ENCODE measurements at places on chromosomes 6 and 20.

DNA sequence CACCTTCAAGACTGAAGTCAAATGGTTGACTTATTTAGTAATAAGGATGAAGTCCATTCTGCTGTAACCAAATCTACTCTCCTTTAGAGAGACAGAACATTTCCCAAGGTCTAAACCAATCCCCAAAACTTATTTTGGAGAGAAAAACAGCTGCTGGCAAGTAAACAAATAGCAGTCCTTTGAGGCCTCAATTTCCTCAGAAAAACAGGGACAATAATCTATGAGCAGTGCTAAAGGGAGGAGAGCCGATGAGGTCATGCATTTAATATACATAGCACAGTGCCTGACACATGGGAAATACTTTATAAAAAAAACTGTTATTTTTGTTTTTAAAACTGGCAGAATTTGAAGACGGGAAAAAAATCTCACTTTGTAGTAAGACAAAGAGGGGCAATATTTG lies 526.0 kb downstream of the EPM2A start:
- no peak for DNase-seq

DNA sequence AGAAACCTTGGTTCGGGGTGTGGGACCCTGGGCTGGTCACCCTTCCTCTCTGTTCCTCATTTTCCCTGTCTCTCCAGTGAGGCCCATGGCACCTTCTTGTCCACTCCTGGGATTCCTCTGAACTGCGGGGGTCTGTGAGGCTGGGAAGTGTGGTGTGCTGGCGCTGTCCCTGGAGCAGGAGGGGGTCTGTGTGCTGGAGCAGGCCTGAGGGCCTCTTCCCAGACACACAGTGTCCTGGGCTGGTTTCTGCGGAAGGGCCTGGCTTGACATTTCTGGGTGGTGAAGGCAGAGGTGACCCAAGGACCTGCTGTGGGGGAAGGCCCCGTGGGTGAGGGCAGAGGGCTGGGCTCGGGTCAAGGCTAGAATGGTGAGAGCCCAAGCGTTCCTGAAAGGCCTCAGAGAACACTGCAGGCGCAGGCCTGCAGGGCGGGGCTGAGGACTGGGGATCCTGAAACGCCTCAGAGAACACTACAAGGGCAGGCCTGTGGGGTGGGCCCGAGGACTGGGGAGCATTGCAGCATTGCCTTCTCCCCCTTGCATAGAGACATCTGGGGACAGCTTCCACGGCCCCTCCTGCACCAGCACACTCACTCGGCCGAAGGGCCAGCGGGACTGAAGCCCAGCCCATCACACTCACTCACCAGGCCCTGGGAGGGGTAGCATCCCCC lies 10.6 kb upstream of the BAK1 start:
- no peak for DNase-seq

DNA sequence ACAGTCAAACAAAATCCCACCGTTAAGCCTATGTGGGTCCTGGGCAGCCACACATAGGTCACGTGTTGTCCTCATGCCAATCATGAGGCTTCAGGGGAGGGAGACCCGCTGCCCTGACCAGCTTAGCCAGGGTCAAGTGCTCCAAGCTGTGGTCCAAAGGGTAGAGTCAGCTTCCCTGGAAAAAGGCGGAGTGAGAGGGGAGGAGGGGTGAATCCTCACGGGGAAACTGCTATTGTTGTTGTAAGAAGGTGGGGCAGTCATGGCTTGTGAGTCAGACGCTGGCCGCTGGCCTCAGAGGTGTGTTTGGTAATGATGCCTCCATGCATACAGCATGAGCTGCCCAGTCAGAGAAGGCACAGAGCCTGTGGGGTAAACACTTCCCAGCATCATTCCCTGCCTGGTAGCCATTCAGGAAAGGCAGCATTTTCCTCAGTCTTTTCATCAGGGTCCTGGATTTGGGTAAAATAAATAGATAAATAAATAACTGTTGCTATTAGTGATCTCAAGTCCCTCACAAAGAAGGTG lies 8.7 kb downstream of the CST3 start:
- no peak for DNase-seq

- DNase-seq = no peak
Observed at GRCh38 chr6:36728289-36729160, 30.9 kb downstream of the RAB44 start.

DNA sequence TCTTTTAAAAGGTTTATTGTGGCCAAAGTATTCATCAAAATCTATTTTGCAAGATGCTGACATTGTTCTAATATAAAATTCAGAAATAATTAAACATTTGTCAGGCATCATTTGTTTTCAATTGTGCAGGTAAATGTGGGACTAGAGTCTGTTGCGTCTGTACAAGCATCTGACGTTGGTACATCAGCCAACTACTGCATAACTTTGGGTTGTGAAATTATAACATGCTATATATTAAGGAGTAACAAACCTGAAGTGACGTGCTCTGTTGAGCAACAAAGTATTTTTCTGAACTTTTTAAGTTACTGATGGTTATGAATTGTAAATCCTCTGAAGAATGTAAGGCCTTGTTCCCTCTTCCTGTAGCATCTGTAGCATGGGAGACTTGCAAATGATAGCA lies 66.0 kb downstream of the RNF182 start:
- DNase-seq = no peak

DNA sequence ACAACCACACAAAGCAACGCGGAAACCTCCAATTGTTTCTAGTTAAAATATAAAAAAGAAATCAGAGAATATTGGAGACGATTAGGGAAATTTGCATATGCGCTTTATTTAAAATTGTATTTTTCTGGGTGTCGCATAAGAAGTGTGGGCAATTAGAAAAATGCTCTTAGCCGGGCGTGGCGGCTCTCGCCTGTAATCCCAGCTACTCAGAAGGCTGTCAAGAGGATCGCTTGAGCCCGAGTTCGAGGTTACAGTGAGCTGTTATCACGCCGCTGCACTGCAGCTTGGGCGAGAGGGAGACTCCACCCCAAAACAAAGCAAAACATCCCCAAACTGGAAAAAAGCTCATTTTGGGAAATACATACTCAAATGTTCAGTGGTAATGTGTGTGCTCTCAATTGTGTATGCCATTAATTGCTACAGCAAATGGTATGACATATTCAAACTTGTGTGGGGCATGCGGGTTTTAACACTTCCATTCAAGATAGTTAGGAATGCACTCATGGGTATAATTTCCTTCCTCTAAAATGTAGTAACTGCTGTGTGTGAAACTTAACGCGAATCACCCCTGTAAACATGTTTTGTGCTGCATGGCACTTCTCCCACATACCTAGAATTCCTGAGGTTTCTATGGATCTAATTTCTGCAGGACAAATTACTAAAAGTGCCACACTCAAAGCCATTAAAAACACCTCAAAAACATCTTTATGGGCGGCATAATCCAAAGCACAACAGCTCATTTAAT lies 54.7 kb upstream of the HFE start:
- no peak for DNase-seq

DNA sequence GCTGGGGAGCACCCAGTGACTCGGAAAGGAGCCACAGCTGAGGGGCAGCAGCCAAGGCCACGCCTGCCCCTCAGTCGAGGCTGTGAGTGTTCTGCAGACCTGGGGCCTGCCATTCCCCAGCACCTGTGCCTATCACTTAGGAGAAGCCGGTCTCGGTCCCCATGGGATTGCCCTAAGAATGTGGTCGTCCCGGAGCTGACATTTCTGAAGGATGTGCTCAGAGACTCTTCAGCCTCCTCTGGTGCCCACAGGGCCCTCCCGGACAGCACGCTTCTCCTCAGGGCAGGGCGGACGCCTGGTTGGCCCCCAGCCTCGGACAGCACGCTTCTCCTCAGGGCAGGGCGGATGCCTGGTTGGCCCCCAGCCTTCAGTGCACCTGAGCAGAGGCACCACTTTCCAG lies 223.9 kb downstream of the ERMARD start:
- DNase-seq = no peak

DNA sequence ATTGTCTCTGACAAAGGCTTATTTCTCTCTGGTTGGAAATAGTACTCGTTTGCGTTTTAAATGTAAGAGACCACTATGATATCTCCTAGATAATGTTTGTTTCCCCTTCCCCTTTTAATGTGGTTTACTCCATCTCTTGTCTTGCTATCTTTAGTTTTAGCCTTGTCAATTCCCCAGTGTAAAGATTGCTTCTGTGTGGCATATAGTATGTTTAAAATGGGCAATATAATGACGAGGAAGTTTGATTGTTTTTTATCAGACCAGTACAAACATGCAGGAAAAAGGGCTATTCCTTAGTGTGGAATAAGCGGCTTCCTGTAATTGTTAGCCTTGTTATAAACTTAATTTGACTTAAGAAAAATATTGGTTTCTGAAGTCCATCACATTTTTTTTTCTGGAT lies 3.1 kb downstream of the QKI start:
- DNase-seq = no peak

GRCh38 chr6:16765235-16765634 lies 4.0 kb upstream of the ATXN1 start:
- no peak for DNase-seq

GRCh38 chr20:25073544-25073943 lies 8.4 kb downstream of the VSX1 start:
- DNase-seq = no peak

DNA sequence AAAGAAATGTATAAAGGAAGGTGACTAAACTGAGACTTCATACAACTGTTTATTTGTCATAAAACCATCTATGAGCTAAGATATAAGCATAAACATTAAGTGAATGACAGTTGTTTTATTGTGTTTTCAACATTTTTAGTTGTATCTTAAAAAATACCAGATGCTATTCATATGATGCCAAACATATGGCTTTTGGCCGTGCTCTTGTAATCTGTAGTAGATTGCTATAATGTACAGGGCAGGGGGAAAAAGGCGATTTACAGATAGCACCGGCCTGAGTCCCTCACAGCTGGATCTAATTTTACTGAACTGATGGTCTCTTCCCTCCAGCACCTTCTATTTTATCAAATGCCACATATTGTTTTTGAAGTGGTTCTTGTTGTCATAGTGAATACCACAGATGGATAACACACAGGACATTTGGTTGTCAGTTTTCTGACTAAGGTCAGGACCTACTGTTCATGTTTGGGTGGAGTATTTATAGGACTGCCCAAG lies 48.2 kb downstream of the CENPW start:
- no peak for DNase-seq

GRCh38 chr6:36743538-36744303 lies 46.1 kb downstream of the RAB44 start:
- DNase-seq = no peak

DNA sequence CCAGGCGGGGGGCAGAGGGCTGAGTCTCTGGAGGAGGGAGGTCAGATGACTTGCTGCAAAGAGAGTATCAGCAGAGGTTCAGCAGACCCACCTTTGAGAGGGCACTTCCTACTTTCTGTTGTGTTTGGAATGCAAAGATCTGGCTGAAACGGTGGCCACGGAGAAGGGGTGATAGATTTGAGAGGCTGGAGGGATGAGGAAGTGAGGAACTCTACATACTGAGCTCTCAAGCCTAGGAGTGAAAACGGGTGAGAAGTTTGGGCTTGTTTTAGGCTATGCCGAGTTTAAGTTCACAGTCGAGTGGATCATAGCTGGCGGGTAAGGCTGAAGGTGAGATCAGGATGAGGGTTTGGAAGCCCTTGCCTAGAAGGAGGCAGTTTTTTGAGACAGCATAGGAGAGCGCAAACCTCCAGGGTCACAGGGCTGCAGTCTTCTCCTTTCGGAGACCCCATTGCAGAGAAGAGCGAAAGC lies 477 bp upstream of the ITPA start:
- DNase-seq = no peak

- DNase-seq = no peak
Observed at GRCh38 chr6:106825156-106825555, 149.4 kb downstream of the CD24 start.

GRCh38 chr6:41509580-41509979 lies 36.6 kb upstream of the FOXP4 start:
- DNase-seq = no peak

GRCh38 chr6:169370666-169371343 lies 117.2 kb upstream of the THBS2 start:
- no peak for DNase-seq

- no peak for DNase-seq
Observed at GRCh38 chr6:148525453-148525852, 182.8 kb downstream of the SASH1 start.

- no peak for DNase-seq
Observed at GRCh38 chr6:51314965-51315364, 496.3 kb downstream of the TFAP2B start.

- DNase-seq = no peak
Observed at GRCh38 chr6:100217225-100218012, 223.4 kb upstream of the MCHR2 start.

- DNase-seq = no peak
Observed at GRCh38 chr6:40394381-40394780, 192.8 kb downstream of the LRFN2 start.

- no peak for DNase-seq
Observed at GRCh38 chr6:70510600-70510999, 56.1 kb upstream of the SDHAF4 start.

- no peak for DNase-seq
Observed at GRCh38 chr20:25514747-25515340, 70.5 kb downstream of the NINL start.

GRCh38 chr20:50438986-50439407 lies 71.2 kb upstream of the PTPN1 start:
- no peak for DNase-seq

DNA sequence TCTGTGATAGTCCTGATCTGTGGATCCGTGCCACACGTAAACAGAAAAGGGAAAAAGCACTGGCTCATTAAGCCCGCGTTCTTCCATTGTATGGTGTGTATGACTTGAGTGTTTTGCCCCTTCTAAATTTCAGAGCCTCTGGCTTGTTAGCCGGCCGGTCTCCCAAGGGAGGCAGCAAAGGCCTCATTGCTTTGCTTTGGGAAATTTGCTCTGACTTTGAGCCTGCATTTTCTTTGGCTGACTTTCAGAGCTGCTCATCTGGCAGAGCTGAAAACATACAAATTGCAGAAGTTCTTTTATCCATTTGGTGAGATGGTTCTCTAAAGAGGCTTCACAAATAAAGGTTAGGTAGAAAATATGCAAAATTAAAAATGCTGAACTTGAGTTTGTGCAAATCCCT lies 123.0 kb downstream of the UTRN start:
- no peak for DNase-seq

GRCh38 chr20:17952692-17953684 lies 15.6 kb downstream of the SNX5 start:
- DNase-seq = no peak

DNA sequence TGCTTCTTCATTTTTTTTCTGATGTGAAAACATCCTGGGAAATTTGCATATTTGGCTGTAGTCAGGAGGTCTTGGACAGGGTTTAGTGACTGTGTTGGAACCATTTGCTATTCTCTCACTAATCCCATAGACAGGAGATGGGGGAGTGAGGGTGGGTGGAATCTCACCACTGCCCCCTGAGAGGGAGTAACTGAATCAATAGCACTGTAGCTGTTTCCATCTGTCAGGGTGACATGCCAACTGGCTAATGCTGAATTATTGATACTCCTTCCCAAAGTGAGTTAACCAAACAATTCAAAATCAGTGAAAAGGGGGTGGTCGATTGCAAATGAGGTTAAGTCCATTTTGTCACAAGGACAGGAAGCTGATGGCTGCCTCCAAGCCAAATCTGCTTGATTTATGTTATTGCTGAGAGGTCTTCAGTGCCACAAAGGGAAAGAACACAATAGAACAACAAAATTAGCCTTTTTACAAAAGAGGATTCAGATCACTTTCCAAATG lies 55.1 kb upstream of the B3GAT2 start:
- no peak for DNase-seq

GRCh38 chr6:34243901-34244884 lies 4.6 kb downstream of the SMIM29 start:
- no peak for DNase-seq

Measured in stimulated activated CD8-positive, alpha-beta memory T cell treated with anti-CD3 and anti-CD28 coated beads, Interleukin-7, amount 100 ng/mL, for 1 hour (primary cell).